ENCODE measurements at places on chromosomes 6 and 20.

DNA sequence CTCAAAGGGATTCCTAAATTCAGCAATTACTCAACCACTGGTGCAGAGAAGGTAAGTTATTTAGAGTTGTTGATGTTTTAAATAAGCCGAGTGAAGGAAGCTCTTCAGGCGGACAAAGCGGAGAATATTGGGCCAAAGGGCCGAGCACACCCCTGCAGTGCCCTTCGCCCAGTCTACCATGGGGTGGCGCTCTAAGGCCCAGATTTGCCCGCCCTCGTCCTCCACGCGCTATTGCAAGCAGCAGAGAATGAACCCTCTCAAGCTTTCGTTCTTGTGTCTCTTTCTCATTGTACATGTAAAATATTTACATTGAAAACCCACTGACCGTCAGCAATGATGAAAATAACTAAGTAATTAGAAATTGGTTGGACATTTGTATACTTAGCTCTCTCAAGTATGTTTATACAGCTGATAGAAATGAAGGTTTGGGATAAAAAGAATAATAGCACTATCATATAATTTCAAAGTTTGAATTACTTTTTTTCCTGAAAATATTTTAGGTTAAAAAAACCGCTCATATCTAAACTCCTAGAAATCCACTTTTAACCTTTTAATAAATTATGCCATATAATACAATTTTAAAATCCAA lies 195.0 kb upstream of the CEP162 start:
- no peak for DNase-seq

GRCh38 chr20:57212534-57213276 lies 53.7 kb downstream of the BMP7 start:
- no peak for DNase-seq

DNA sequence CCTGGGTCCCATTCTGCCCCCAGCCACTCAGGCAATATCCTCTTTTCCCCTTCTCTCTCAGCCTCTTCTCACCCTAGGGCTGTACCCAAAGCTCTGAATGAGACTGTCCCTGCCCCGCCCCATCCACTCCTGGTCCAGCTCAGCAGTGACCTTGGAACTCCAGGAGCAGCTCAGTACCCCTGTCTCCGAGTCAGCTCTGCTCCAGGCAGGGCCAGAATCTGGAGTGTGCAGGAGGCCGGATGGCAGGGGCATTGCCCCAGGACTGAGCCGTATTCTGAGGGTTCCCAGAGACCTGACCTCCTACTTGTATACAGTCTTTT lies 2.0 kb upstream of the RAET1G start:
- DNase-seq: no peak

GRCh38 chr6:149938571-149939355 lies 3.1 kb upstream of the ULBP2 start:
- no peak for DNase-seq

GRCh38 chr6:92341201-92341600 lies 1078.2 kb downstream of the EPHA7 start:
- no peak for DNase-seq

DNA sequence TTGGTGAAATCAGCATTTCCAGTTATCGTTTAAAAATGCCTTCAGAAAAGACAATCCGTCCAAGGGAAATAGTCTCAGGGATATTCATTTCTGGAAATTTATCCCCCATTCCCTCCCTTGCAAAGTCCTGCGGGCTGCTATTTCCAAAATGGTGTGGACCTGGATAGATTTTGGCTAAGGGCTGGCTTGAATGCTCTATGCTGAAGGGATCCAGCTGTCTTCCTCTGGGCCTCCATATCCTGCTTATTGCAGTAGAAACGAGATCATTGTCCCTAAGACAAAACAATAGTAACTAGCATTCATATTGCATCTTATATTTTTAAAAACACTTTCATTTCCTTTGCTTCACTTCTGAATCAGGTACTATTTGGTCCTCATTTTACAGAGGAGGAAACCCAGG lies 129.9 kb downstream of the ANKRD60 start:
- DNase-seq: no peak

DNA sequence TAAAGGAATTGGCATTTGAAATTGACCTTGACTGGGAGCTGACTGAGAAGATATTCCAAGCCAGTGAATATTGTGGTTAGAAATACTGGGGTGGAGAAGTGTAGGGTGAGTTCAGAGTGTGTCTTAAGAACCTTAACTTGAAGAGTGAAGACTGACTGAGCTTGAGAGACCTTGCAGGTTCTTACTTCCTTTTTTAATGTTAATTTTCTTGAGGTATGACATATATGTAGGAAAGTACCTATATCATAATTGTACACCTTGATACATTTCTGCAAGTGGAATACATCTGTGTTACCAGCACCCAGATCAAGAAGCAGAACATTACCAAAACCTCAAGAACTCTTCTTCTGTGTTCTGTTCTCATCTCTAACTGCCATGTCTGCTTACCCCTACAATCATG lies 11.0 kb downstream of the DHX35 start:
- no peak for DNase-seq

Measured in SK-N-DZ (cell line).